ENCODE measurements at places on chromosomes 12 and 14.

DNA sequence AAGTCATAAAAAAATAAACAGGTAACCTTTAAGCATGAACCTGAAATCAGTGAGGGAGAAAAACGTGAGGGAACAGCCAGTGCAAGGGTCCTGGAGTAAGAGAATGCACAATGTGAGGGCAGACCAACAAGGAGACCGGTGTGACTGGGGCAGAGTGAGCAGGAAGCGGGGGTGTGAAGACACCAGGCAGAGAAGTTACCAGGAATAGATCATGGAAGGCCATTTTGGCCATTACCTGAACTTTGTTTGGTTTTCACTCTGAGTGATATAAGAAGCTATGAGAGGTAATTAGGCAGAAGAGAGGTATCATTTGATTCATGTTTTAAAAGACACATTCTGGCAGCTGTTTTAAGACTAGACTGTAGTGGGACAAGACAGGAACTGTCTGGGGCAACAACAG is 15.0 kb downstream of the PAH start:
- DNase-seq, result no peak

- no peak for DNase-seq
These were observed 221.5 kb upstream of the DAAM1 start for GRCh38 chr14:58966997-58967396.

DNA sequence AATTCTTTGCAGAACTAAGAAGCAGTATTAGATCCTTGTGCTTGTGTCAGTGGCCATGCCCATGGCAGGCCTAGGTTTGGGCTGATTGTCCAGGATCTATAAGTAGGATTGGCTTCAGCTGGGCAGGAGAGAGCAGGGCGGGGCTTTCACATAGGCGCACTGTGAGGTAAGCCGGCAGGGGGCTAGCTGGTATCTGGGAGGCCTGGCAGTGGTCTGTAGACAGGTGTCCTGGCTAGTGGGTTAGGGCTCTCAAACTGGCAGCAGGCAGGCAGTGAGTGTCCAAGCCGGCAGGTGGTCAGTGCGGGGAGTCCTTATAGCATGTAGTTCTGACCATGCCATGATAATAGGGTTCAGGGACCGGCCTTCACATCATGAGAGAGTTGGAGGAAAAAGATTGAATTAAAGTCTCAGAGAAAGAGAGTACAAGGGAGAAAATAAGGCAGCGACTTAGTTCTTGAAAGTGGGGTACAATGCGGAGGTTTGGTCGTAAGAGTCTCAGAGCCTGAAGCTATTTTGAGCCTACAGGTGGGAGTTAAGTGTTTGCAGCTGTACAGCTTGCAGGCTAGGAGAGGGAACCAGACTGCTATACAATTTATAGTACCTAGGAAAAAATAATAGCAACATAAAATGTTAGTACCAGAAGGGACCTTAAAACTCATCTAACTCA is 137.4 kb downstream of the TPH2 start:
- DNase-seq, result no peak

DNA sequence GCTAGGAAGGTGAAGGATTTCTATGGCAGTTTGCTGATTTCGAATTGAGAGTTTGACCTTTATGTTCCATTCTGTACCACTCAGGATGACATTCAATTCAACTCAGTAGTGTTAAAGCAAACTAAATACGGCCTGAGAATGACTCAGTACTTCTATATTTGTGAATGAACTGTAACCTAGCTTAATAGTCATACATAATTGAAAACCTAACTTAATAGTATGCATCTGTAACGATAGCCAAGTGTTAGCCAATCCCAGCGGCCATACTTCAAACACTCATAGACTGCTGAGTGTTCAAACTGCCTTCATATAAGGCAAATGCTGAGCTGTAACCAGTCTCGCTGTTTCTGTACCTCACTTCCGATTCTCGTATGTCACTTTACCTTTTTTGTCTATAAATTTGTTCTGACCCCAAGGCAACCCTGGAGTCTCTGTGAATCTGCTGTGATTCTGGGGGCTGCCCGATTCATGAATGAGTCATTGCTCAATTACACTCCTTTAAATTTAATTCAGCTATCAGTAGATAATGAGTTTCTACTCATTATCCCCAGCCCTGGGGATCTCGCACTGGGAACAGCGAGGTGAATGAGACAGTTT is 98.5 kb upstream of the SLC24A4 start:
- DNase-seq, result no peak
